ENCODE measurements at places on chromosomes 4 and X.

DNA sequence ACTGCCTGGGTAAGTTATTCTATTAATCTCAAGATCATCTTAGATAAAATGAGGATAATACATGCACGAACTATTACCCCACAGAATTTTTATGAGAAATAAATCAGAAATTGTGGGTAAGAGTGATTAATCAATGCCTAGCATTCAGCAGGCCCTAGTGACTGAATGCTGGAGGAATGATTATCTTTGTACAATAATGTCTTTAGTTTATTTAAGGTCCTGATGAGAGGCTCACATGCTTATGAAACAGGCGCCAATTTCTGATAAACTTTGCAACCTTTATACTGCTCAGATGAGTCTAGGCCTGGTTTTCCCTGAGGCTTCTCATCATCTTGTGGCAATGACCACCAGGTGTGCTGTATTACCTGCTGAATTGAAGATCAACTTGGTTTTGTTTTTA lies 27.8 kb upstream of the BMP2K start:
- no peak for DNase-seq

GRCh38 chrX:155888139-155888538 lies 7.0 kb downstream of the VAMP7 start:
- DNase-seq: no peak

GRCh38 chr4:155818639-155819038 lies 47.4 kb downstream of the ASIC5 start:
- DNase-seq: no peak

DNA sequence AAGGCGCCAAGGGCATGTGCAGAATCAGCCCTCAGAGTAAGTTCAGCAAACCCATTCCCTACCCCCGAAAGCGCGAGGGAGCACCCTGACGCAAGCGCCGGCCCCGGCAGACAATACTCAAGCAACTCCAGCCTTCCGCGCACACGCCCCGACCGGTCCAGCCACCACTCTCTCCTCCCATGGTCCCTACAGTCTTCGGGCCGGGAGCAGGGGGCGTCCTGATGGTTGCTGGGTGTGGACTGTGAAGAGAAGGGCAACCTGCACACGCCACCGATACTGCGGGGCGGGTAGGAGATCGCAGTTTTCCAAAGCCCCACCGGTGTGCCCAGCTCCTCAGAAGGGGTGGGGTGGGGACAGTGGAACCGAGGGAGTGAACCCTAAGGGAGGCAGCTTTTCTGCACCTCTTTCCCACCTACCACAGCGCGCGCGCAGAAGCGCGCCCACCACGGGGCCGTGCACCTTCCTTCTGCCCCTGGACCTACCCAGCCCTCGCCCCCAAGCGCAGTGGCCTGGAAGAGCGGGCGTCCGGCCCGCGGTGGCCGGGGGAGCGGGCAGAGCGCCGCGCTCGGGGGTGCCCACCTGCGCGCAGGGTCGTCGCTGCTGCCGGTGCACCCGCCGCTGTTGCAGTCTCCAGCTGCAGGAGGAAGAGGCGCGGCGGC lies 650.2 kb upstream of the DIPK2B start:
- peak; percentile 14 for DNase-seq

GRCh38 chr4:2939383-2940243 lies 23.6 kb downstream of the NOP14 start:
- no peak for DNase-seq

GRCh38 chrX:127884921-127885320 lies 167.3 kb downstream of the ACTRT1 start:
- DNase-seq: no peak

- no peak for DNase-seq
Observed at GRCh38 chr4:157572284-157572683, 351.8 kb downstream of the GRIA2 start.

DNA sequence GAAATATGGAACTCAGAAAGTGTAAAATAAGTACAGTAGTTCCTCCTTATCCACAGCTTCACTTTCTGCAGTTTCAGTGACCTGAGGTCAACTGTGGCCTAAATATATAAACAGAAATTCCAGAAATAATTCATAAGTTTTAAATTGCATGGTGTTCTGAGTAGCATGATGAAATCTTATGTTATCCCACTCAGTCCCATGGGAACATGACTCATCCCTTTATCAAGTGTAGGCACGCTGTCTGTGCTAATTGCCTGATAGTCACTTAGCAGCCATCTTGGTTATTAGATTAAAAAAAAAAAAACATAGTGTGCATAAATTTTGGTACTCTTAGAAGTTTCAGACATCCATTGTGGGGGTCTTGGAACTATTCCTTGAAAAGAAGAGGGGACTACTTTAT lies 983.4 kb upstream of the ADGRL3 start:
- no peak for DNase-seq

DNA sequence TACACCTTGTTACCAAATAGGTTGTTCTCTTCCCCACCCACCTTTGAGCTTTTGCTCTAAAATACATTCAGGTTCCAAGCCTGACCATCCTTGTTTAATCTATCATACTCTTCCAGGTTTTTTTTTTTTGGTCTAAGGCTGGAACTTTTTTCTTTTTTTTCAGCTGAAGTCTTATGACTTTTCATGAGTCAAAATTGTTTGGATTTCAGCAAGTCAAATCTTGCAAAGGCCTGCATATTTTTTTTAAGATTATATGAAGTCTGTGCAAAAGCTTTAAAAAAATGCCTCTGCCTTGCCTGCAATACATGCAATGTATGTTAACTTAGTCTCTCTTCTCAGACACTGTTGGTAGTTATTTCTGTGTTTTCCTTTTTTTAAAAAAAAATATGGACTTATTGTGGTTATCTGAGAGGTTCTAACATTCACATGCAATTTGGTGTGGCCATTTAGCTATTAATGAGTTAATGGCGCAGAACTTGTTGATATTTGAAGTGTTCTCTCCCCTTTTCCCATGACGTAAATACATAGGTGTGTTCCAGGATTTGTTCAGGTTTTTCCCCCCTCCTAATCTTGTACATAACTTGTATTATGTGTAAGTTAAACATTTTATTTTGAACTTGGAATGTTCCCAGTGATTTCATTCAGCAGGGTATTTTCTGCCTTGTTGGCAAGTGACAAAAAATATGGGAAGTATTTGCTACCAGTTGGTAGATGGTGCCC lies 58.7 kb downstream of the CCKAR start:
- no peak for DNase-seq

GRCh38 chr4:143353797-143354196 lies 17.1 kb downstream of the GAB1 start:
- DNase-seq: no peak

All from activated T-helper 9 cell treated with anti-CD3 and anti-CD28 coated beads, Interleukin-2, amount 50 U/mL, for 16 hours (primary cell).